ENCODE measurements at places on chromosomes 5 and 9. TPM values are rescaled to one million over a fixed set of nuclear protein-coding genes. Genes with fewer than 3 reads are reported as not detected.
A peak's percentile ranks its signal among the peaks of the same experiment; 100 is the strongest.

DNA sequence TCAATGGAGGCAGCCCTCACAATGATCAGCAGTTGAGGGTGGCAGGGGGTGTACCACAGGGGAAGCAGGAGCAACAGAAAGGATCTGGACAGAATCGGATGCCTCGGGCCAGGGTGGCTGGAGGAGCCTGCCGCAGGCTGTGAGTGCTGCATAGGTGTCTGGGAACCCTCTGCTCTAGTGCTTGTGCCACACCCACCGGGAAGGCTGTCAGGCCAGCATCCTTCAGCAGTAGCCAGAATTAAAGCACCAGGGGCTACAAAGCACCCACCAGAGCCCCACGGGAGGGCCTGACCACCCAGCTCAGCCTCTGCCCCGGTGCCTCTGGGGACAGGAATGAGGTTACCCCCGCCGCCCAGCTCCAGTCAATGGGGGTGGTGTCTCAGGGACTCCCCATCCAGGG lies 49.0 kb downstream of the ARHGEF37 start:
- H3K36me3 ChIP-seq = no peaks in the 10 kb centered on the region
- H3K4me3 ChIP-seq = no peak overlapping the region
- DNase-seq = no peak
- no peaks in the 10 kb centered on the region for H3K27me3 ChIP-seq
- H3K27ac ChIP-seq = no peak overlapping the region
- no peaks in the 10 kb centered on the region for H3K4me1 ChIP-seq

DNA sequence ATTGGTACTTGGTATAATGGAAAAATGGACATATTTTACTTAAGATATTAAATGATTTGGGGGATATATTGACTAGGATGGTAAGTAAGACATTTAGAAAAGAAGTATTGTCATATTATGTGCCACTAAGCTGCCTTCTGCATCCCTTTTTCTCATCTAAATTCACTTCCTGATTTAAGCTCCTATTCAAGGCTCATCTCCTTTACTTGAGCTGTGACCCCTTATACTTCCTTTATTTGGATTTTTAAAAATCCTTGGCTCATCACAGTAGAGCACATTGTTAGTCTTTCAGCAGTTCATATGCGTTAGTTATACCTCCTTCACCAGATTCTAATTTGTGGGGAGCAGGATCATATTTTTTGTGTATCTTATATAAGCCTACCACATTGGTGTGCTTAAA lies 6.6 kb downstream of the COMMD10 start:
- H3K4me3 ChIP-seq = no peak overlapping the region
- H3K36me3 ChIP-seq = peaks cover 45% of the 10 kb centered on the region
- no peaks in the 10 kb centered on the region for H3K27me3 ChIP-seq
- H3K27ac ChIP-seq = no peak overlapping the region
- DNase-seq = no peak

DNA sequence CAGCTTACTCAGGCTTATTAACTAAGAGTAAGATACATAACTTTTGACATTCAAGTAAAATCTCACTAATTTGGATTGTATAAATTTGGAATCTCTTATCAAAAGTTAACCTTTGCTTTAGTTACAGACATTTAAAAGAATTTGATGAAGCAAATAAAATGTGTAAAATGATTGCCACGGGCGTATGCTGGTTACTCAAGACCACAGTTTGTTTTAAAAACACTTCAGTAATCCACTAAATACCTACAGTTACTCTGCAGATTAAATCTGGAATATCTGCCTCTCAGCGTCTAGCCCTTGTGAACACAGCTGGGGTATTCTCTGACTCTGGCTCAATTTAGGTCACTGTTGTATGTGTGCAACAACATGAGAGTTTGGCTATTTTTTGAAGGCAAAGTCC lies 143.8 kb downstream of the MCTP1 start:
- no peaks in the 10 kb centered on the region for H3K27me3 ChIP-seq
- H3K27ac ChIP-seq = no peak overlapping the region
- DNase-seq = no peak
- no peaks in the 10 kb centered on the region for H3K36me3 ChIP-seq
- no peaks in the 10 kb centered on the region for H3K4me1 ChIP-seq

DNA sequence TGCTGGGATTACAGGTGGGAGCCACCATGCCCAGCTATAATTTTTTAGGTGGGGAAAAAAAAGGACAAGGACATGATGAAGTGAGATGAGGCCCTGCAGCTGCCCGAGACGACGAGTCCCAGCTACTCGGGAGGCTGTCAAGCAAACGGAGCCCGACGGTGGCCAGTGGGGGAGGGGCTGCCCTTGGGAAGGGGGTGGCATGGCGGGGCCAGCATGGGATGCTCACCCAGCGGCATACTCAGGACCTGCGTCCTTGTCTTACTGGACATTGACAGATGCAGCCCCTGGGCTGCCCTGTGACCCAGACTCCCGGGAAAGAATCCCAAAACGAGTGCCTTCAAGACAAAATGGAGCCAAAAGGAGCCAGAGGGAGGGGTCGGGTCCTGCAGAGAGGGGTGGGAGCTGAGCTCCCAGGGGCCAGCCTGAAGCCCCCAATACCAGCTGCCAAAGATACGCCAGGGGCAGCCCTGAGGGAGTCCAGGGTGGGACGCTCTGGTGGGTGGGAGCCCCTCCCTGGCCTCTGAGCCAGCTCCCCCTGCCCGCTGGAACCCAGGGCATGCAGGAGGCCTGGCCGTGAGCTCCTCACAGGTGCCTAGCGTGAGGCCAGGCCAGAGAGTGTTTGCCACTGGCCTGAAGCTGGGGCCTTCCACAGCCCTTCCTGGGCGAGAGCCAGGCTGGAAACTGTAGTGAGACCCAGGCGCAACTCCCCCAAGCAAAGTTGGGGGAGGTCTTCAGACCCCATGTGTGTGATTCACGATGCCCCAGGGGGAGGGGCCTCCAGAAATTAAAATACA lies 15.7 kb downstream of the CCDC187 start:
- no peak overlapping the region for H3K27ac ChIP-seq
- no peaks in the 10 kb centered on the region for H3K27me3 ChIP-seq
- no peaks in the 10 kb centered on the region for H3K4me1 ChIP-seq
- H3K4me3 ChIP-seq = no peak overlapping the region

DNA sequence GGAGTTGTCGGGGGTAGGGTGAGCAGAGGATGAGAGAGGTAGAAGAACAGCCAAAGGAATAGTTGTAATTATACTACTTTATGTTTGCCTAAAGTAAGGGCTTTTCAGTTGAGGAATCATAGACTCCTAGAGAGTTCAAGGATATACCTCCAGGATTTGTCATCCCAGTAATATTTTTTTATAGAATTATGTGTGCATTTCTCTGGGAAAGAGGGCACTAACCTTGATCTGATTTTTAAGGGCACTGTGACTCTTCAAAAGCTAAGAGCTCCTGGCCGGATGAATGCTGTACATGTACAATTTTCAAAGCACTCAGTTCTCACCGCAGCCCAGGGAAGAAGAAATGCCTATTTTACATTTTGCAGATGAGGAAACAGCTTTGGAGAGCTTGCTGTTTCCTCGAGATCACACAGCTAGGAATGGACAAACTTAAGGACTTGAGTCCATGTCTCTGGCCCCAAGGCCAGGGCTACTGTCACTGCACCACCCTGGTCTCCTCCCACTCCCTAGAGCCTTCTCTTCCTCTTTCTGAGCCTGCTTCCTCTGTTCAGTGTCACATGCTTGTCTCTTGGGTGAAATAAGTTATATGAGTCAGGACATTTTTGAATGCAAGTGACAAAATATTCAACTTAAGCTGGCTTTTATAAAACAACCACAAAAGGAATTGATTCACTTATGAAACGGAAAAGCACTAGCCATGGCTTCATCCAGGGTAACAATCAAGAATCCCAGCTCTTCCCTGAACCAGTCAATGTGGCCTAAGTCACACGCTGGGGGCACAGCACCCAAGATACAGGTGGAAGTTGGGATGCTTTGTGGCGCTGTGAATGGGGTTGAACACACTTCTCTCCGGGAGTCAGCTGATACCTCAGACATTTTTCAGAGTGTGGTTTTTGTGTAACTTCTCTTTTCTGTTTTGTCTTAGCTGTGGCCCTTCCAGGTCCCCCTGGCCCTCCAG lies 45.7 kb upstream of the TGFBR1 start:
- peak; percentile 42 for DNase-seq
- peak overlapping the region; percentile 50 for H3K4me3 ChIP-seq
- H3K36me3 ChIP-seq = no peaks in the 10 kb centered on the region
- peak overlapping the region; percentile 65 for H3K27ac ChIP-seq

DNA sequence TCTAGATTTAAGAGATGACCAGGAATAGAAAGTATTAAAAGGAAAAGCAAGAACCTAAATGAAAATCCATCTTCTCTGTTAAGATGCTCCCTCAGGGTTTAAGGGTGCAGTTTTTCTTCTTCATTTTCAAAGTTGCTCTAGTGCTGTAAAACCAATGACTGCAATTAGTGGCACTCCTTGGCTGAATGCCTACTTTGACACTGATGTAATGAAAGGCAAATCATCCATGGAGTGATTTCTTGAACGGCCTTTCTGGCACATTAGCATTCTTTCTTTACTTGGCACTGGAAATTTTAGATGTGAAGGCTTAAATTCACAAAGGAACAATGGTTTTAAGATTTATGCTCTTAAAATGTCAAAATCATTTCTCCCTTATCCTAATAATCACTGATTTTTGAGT lies 19.3 kb upstream of the ISCA1 start:
- H3K36me3 ChIP-seq = peaks cover 84% of the 10 kb centered on the region
- H3K27me3 ChIP-seq = no peaks in the 10 kb centered on the region
- DNase-seq = no peak
- H3K4me3 ChIP-seq = no peak overlapping the region
- no peak overlapping the region for H3K27ac ChIP-seq

DNA sequence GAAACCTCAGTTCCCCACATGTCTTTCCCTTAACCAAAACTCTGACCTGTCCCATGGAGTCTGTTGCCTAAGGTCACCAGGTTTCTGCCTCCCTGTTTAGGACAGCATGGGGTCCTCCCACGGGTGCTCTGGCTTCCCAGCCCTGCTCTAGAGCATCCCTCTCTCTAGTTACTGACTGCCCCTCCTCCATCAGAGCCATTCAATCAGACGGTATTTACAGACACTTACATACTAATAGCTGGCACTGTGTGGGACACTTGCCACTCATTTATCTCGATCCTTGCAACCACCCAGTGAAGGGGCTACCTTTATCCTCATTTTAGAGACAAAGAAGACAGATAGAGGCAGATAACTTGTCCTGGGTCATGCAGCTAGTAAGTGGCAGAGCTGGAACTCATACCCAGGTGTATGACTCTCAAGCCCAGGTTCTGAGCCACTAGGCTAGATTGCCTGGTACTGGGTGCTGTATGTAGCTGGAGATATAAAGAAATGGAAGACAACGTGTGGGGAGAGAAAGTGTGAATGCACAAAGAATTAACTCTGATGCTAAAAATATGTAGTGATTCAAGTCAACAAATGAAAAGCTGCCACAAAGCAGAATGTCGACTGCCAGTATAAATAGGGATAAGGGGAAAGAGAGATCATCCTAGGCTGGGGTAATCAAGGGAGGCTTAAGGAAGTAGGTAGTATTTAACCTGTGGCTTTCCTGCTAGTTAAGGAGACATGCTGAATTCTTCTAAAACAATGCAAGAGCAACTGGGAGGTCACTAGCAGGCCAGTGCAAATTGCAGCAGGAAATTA lies 52.5 kb upstream of the PDE8B start:
- peaks cover 29% of the 10 kb centered on the region for H3K4me1 ChIP-seq
- no peaks in the 10 kb centered on the region for H3K36me3 ChIP-seq
- no peak for DNase-seq
- H3K4me3 ChIP-seq = no peak overlapping the region
- H3K27me3 ChIP-seq = no peaks in the 10 kb centered on the region

GRCh38 chr9:89815061-89815902 lies 210.5 kb downstream of the GADD45G start:
- H3K36me3 ChIP-seq = no peaks in the 10 kb centered on the region
- peaks cover 38% of the 10 kb centered on the region for H3K27me3 ChIP-seq

DNA sequence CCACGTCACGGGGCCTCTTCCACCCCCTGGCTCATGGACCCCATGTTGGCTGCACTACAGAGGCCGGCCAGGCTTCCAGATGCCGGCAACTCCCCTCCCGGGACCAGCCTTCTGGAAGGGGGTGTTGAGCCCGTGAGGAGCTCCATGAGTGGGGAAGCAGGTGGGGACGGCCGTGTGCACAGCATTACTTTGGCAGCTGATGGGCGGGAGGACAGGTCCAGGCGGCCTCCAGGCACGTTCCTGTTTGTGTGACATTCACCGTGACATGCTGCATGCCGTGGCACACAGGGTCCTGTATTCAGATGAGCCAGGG lies 29.1 kb upstream of the ABO start:
- no peak for DNase-seq
- no peak overlapping the region for H3K27ac ChIP-seq
- H3K4me1 ChIP-seq = no peaks in the 10 kb centered on the region
- H3K27me3 ChIP-seq = peaks cover 10% of the 10 kb centered on the region
- no peak overlapping the region for H3K4me3 ChIP-seq

DNA sequence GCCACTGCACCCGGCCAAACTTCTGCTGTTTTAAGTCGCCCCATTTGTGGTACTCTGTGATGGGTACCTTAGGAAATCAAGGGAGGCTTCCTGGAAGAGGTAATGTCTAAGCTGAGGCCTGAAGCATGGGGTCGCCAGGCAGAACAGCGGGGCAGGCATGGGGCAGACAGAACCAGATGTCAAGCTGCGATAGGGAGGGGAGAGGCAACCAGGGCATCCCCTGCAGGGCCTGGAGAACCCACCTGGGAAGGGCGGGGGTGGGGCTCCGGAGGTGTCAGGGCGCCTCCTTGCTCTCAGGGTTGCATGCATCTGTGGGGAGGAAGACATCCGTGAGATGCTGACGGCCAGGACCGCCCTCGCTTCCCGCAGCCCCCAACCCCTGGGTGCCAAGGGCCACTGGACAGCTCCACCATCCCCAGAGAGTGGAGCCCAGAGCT lies 2.8 kb downstream of the LCN15 start:
- no peak for DNase-seq
- H3K27ac ChIP-seq = no peak overlapping the region
- no peaks in the 10 kb centered on the region for H3K36me3 ChIP-seq
- peaks cover 9% of the 10 kb centered on the region for H3K4me1 ChIP-seq

- no peak overlapping the region for H3K27ac ChIP-seq
- no peak overlapping the region for H3K4me3 ChIP-seq
- peaks cover 57% of the 10 kb centered on the region for H3K36me3 ChIP-seq
- H3K4me1 ChIP-seq = no peaks in the 10 kb centered on the region
- H3K27me3 ChIP-seq = no peaks in the 10 kb centered on the region
These were observed 7.3 kb upstream of the SCAI start for GRCh38 chr9:125150349-125151245.

- no peaks in the 10 kb centered on the region for H3K36me3 ChIP-seq
- no peak overlapping the region for H3K27ac ChIP-seq
- no peak for DNase-seq
- no peaks in the 10 kb centered on the region for H3K4me1 ChIP-seq
These were observed 68.5 kb downstream of the SLC24A2 start for GRCh38 chr9:19720377-19720776.

Gene TMOD1
- 1.7 TPM for total RNA-seq

Gene SLC6A19
- not detected for total RNA-seq

Gene GRXCR2
- total RNA-seq = not detected

Gene PCDHGC4
- total RNA-seq = 0.18 TPM

Gene SOHLH1
- total RNA-seq = not detected

Gene DMXL1
- total RNA-seq = 34.2 TPM

Gene TAF11L5
- not detected for total RNA-seq

Gene C9
- total RNA-seq = not detected

Gene ALDH1A1
- total RNA-seq = 0.47 TPM

Gene NUTM2G
- not detected for total RNA-seq

Gene PCDHGC3
- 0.26 TPM for total RNA-seq

Gene WASHC1
- total RNA-seq = 10.8 TPM

Data from T-cell (primary cell).